GM04503 (cell line): ENCODE measurements at places on chromosomes 11 and 22.

GRCh38 chr11:69154938-69155301 lies 815 bp upstream of the SMIM38 start:
- DNase-seq, result no peak

DNA sequence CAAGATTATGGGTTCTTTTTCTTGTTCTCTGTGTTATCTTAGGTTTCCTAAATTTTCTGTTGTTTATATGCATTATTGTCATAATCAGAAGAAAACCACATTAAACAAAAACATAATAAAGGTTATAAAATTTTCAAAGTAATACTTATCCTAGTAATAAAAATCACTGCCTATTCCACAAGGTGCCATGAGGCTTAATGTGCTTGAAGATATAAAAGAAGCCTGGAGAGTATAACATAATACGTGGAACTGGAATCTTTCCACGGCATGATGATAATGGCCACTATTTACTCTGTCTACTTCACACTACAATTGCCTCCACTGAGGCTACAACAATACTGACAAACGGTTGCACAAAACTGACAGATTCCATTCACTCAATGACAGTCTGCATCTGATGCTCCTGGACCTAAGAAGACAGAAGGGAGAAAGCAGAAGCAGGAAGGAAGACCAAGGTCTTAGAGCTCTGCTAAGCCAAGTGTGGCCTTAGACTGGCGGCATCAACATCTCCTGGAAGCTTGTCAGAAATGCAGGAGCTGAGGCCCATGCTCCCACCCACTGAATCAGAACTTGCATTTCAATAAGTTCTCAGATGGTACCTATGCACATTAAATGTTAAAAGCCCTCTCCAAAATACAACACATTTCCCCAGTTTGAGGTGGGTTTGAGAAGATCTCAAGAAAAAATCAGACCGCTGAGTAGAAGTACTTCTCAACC lies 13.1 kb downstream of the TENM4 start:
- no peak for DNase-seq

GRCh38 chr11:113849713-113850112 lies 25.7 kb downstream of the USP28 start:
- DNase-seq, result no peak

DNA sequence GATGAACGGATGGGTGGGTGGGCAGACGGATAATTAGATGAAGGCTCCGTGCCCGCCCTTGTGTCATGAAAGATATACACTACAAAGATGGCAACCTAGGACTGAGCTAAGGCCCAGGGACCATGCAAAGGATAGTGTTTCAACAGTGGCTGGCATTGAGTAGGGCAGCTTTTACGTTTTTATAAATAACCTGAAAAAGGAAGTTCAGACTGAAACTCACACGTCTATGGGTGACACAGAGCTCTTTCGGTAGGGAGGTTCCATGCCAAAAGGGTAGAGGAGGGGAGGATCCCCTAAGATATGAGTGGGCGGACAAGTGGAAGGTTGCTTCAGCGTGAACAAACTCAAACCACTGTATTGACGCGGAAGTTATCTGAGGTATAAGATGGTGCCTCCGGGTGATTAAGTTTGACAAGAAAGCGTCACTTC lies 90.5 kb downstream of the UBASH3B start:
- DNase-seq, result no peak

GRCh38 chr22:28435982-28436381 lies 243.7 kb downstream of the TTC28 start:
- DNase-seq, result no peak

GRCh38 chr11:69285766-69286165 lies 8.2 kb upstream of the MYEOV start:
- DNase-seq, result no peak

DNA sequence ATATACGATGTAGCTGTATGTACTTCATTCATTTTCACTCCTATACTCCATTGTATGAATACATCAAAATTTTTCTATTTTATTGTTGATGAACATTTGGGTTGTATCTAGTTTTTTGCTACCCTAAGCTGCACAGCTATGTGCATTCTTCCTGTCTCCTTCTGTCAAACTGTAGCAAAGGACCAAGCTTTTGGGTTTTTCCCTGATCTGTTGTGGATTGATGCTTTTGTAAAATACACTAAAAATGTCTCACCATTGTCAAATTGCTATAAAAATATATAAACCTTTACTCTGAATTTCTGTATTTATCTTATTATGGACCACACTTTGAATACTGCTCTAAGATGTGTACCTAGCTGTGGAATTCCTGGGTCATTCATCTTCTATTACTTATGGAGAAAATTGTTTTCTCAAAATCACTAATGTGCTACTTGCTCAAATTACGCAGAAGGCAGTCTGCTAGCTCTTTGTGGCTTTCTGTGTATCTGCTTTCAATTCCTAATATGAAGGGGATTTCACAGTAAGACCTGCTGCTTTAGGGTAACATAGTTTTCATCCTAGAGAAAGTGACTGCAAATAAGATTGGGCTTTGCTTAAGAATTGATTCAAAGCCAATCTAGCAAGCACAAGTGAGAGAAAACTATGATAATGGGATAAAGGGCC lies 123.4 kb downstream of the CYP2R1 start:
- no peak for DNase-seq

GRCh38 chr11:3051196-3052108 lies 5.8 kb downstream of the CARS1 start:
- DNase-seq, result no peak

DNA sequence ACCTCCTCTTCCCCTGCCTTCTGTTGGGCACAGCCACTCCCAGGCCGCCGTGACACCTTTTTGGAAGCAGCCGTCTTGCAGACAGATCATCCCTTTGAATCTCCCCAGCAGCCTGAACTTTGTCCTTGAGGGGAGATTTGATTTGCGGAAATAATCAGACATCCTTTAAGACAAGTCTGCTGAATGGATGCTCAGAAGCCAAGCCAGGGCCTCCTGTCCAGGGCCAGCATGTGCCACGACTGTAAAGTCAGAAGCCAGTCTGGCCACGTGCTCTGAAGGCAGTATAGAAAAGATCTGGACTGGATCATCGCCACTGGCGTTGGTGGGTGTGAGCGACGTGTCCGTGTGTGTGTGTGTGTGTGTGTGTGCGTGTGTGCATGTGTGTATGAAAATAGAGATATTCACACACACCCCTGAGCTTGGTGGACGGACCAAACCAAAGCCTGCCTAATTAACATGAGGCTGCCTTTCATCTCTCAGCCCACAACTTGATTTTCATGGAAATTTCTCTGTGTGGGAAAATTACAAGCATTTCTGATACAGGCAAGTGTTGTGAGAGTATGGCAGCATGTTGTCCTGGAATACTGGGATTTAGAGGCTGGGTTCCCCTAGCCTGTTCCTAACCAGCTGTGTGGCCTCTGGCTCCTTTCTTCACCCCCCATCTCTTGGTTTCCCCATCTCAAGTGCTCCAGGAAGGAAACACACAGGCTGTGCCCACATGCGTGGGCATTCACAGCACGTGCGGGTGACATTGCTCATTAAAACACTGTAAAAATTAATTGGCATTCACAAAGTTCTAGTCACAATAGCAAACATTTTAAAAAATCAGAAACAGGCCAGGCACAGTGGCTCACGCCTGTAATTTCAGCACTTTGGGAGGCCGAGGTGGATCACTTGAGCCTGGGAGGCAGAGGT lies 61.8 kb upstream of the WNT7B start:
- DNase-seq, result no peak

DNA sequence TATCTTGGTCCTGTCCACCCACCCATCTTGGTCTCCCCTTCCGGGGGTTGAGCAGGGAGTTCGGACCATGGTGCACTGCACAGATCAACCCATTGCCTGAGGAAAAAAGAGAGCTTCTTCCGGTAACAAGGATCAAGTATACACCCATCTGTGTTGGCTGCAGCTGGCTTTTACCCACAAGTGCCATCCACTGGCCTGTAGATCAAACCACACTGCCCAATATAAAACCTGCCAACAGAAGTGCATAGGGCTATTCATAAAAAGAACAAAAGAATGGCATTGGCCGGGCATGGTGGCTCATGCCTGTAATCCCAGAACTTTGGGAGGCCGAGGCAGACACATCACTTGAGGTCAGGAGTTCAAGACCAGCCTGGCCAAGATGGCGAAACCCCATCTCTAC lies 94.5 kb downstream of the ZC3H12C start:
- DNase-seq, result no peak

DNA sequence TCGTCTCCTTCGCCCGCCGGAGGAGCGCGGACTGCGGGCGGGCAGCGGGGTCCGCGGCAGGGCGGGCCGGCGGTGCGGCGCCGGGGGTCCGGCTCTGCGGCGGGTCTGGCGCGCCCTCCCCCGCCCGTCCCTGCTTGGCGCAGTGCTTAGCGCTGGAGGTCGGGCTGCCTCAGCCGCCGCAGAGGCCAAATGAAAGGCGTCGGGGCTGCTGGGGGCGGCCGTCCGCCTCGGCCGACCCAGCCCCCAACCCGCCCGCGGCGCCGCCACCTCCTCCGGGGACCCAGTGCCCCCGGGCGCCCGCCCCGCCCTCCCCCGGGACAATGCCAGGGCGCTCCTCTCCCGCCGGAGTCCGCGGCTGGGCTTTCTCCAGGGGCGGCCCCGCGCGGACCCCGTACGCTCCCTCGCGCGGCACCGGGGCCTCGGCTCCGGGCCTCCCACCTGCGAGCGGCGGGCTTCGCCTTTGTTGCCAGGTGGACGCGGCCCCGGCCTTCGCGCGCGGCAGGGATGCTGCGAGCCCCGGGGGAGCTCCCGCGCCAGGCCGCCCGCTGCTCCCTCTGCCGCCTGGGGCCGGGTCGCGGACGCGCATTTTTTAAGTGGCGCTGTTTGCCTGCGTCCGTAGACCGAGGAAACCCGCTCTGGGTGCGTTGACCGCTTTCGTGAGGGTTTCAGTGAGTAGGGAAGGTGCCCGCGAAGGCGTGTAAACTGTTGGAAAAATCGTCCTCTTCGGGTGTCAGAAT lies 583 bp downstream of the APLP2 start:
- DNase-seq, result no peak

- no peak for DNase-seq
Observed at GRCh38 chr22:48630433-48630754, 1197.3 kb downstream of the BRD1 start.

GRCh38 chr11:19742588-19743292 lies 30.1 kb downstream of the NAV2 start:
- DNase-seq, result peak; percentile 25

GRCh38 chr11:111297696-111298095 lies 650 bp upstream of the POU2AF3 start:
- no peak for DNase-seq

DNA sequence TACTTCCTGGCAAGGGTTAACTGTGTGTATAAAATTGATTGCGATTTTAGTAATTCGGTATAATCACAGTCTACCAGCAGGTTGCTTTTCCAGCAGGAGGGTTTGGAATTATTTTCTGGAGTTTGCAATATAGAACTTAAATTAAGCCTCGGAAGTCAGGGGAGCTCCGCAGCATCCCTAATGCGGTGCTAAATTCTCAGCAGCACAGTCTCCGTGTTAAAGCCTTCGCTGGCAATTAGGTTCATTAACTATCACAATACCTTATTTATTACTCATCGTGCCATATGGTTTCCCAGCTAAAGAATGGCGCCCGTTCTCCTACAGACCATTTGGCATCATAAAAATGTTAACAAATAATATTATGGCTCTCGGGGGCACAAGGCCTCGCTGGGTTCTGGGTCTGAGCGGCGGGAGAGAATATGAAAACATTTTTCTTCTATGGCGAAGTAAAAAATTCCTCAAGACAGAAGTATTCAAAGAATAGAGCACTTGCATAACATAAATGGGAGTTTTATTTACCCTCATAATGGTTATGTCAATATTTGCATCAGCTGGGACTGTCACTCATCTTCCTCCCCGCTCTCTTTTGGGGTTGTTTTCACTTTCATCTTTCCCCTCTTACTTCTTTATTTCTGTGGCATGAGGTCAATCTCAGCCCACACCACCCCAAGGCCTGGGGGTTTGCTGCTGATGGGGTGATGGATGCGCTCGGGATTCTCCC lies 28.1 kb upstream of the ZBTB16 start:
- DNase-seq, result no peak

DNA sequence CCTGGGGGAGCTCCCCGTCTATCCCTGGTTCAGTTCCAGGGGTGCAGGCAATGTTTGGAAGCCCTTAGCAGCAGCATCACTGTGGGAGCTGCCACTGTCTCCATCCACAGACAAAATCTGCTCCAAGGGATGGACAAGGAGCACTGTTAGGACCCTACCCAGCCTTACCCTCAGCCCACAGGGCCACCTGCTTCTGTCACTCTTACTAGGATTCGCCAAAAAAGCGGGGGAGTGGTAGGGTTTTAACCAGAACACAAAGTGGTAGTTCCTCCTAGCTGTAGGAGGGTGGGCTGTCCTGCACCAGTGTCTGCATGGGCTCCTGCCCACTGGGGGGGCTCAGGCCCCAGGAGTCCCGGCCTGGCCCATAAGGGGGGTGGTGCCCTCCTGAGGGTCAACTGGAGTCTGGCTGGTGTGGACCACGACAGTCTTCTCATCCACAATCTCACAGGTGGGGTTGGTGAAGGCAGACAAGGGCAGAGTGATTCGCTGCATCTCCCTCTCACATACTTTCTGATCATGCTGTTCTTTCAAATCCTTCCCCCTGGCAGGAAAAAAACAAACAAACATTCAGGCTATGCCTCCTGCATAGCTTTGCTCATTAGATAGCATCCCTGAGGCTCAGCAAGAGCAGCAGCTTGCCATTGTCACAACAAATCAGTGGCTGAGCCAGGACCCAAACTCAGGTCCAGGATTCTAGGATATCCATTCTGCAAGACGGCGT lies 9.4 kb downstream of the PIK3IP1 start:
- DNase-seq, result no peak

DNA sequence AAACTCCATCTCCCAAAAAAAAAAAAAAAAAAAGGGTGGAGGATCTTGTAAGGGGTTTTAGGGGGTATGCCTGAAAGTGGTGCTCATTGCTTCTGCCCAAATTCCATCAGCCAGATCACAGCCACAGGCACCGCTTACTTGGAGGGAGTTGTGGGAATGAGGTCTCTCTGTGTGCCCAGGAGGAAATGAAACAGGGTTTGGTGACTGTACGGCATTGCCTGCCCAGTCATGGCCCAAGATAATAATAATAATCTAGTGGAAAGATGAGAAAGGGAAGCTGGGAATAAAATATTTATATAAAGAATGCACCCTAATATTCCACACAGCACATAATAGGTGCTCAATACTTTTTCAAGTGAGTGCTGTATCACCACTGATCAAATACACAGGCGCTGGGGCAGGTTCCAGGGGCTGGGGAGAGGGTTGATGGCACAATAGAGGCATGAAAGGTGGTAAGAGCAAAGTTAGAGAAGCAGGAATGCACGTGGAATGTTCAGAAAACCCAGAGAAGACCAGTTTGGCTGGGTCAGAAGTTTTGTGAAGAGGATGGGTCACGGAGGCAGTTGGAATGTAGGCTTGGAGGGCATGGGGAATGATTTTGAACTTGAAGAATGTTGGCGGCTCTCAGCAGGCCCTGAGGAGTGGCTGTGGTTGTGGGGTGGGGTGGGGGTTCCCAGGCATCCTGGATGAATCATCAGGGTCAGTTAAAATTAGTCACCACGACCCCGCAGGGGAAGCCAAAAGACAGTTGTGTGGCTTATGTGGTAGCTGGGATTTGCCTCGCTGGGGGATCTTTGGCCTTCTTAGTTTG lies 12.5 kb upstream of the MB start:
- DNase-seq, result peak; percentile 98

- no peak for DNase-seq
Observed at GRCh38 chr22:35150183-35151107, 84.5 kb downstream of the ISX start.
